ENCODE measurements at places on chromosomes 1 and 21.
A peak's percentile ranks its signal among the peaks of the same experiment; 100 is the strongest.

DNA sequence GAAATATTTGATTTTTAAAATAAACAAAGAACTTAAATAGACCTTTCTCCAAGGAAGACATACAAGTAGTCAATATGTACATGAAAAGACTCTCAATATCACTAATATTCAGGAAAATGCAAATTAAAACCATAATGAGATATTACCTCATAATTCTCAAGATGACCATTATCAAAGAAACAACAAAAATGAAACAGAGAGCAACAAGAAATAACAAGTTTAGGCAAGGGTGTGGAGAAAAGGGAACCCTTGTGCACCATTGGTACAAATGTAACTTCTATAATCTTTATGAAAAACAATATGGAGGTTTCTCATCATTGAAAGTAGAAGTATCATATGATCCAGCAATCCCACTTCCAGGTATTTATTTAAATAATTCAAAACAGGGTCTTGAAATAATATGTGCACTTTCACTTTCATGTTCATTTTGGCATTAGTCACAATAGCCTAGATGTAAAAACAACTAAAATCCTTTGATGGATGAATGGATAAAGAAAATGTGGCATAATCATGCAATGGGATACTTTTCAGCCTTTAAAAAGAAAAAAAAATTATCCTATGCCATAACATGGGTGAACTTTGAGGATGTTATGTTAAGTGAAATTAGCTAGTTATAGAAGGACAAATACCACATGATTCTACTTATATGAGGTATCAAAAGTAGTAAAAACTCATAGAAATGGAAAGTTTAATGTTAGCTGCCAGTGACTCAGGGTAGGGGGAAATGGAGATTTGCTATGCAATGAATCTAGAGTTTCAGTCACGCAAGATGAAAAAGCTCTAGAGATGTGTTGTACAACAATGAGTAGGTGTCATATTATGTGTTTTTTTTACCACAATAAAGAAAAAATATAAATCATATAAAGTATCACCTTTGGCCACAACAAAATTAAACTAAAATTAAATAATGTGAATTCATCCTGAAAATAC, 114.5 kb upstream of the LYPLAL1 start:
- no peak overlapping the region for H3K27ac ChIP-seq
- H3K27me3 ChIP-seq = no peaks in the 10 kb centered on the region
- no peak for DNase-seq

GRCh38 chr1:180229483-180230415, at the start of gene LHX4:
LHX4 (plus strand) TSS chr1:180230264; CDS start chr1:180230530, 266 bp downstream.
- no peaks in the 10 kb centered on the region for H3K36me3 ChIP-seq
- H3K4me1 ChIP-seq = peaks cover 43% of the 10 kb centered on the region
- peak within 1 kb of the TSS; percentile 70 for H3K4me3 ChIP-seq
- no peak within 1 kb of the TSS for H3K27ac ChIP-seq
- no peak for DNase-seq

DNA sequence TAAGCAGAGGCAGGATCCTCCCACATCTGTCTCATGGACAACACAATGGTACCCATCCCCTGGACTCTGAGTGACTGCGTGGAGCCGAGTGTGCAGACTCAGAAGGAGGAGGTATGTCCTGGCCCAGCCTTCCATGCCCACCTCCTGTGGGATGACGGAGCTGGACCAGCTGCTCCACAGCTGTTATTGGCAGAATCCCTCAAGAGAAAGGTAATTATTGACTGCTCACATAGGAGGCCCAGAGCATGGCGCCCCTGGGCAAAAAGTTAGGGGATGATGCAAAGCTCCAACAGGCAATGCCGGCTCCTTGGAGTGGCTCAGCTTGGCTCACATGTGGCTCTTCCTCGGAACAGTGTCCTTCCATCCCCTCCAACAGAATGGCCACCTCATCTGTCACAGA, 12.2 kb upstream of the ACTRT2 start:
- no peaks in the 10 kb centered on the region for H3K36me3 ChIP-seq
- no peaks in the 10 kb centered on the region for H3K4me1 ChIP-seq
- H3K27ac ChIP-seq = no peak overlapping the region
- no peak overlapping the region for H3K4me3 ChIP-seq
- DNase-seq = no peak

DNA sequence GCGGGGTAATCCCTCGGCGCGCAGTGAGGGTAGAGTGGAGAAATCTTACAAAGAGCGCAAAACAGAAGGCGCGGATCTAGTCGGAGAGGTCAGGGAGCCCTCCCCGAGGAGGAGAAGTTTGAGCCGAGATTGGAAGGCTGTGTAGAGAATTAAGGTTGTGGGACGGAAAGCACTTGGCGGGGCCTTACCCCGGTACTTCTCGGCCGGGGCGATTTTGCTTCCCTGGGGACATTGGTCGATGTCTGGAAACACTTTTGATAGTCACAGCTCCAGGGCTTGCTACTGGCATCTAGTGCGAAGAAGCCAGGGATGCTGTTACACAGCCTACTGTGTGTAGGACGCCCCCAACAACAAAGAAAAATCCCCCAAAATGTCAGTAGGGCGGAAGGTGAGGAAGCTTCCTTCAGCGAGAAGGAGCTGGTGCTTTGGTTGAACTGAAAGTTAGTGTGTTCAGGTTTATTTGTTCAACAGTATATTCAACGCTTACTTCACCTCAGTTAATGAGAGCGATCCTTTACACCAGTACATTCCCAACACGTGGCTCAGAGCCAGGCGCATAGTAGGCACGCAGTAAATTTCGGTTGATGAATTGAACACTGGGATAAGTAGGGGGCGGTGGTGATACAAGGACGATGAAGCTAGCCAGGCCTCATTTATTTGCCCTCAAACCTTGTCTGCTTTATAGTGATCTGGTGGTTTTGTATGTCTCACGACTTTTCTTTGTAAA, 807 bp downstream of the CEP85 start:
- H3K4me3 ChIP-seq = peak overlapping the region; percentile 76
- H3K27ac ChIP-seq = peak overlapping the region; percentile 82
- no peaks in the 10 kb centered on the region for H3K36me3 ChIP-seq
- H3K4me1 ChIP-seq = peaks cover 36% of the 10 kb centered on the region

DNA sequence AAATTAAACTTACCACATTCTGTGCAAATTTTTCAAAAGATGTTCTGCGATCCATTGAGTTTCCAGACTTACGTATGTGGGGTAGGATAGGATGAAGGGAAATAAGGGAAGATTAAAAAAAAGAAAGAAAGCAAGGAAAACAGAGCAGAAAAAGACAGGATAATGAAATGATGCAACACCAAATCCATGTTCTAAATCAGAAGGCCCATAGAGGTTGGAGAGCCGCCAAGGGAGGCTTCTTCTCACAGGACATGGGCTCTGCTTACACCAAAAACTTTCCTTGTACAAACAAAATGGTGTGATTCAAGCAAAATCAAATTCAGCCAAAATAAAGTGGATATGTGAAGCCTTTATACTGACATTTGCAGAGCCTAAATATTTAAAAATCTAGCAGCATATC, 189.5 kb upstream of the GREM2 start:
- no peak overlapping the region for H3K27ac ChIP-seq
- no peaks in the 10 kb centered on the region for H3K27me3 ChIP-seq
- H3K36me3 ChIP-seq = no peaks in the 10 kb centered on the region
- DNase-seq = no peak
- H3K4me3 ChIP-seq = no peak overlapping the region

DNA sequence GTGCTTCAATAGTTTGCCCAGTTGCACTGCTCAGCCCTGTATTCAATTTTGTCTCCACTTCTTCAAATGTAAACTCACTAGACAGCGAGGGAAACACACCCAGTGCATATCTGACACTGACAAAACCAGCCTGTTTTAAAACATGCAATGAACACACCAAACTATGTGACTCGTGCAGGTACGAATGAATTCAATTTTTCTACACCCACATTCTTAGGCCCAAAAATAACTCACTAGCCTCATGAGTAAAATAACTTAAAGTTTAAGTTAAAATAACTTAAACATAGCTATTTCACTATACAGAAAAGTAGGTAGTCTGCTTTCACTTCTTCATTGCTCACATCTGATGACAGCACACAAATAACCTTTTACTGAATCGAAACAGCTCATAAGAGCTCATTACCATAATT, 21.1 kb downstream of the TTC13 start:
- no peak overlapping the region for H3K4me3 ChIP-seq
- H3K4me1 ChIP-seq = no peaks in the 10 kb centered on the region
- no peak overlapping the region for H3K27ac ChIP-seq
- no peak for DNase-seq

GRCh38 chr1:202145068-202145743, 669 bp upstream of the ARL8A start:
- H3K36me3 ChIP-seq = peaks cover 11% of the 10 kb centered on the region
- H3K4me1 ChIP-seq = peaks cover 5% of the 10 kb centered on the region
- H3K27me3 ChIP-seq = no peaks in the 10 kb centered on the region
- peak overlapping the region; percentile 62 for H3K4me3 ChIP-seq

- DNase-seq = no peak
- H3K27me3 ChIP-seq = no peaks in the 10 kb centered on the region
- H3K36me3 ChIP-seq = no peaks in the 10 kb centered on the region
- no peak overlapping the region for H3K4me3 ChIP-seq
These were observed 329.4 kb upstream of the ESRRG start for GRCh38 chr1:217052626-217053025.

GRCh38 chr1:230320804-230321203, 105.3 kb downstream of the PGBD5 start:
- no peaks in the 10 kb centered on the region for H3K36me3 ChIP-seq
- no peaks in the 10 kb centered on the region for H3K4me1 ChIP-seq
- peaks cover 16% of the 10 kb centered on the region for H3K27me3 ChIP-seq
- DNase-seq = no peak
- H3K27ac ChIP-seq = no peak overlapping the region
- no peak overlapping the region for H3K4me3 ChIP-seq

DNA sequence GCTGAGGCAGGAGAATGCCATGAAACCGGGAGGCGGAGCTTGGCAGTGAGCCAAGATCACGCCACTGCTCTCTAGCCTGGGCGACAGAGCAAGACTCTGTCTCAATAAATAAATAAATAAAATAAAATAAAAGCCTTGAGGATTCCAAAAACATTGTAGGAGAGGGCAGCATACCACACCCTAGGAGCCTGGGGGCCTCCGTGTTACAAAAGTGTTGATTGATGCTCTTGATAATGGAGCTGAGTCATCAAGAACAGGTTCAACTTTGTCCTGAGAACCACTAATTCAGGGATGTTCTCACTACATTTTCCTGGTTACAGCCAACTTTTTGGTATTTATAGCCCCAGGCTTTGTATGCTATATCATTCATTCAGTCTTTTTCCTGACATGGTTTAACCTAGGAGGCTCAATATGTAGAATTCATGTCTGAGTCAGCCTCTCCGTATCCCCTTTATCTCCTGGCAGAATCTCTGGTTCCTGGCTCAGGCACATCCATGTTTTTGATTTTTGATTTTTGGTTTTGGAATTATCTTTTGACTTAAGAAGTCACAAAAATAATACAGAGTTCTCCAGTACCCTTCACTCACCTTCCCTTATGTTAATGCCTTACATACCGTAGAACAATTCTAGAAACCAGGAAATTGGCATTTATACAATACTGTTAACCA, 69.4 kb downstream of the LRRC8D start:
- H3K4me1 ChIP-seq = no peaks in the 10 kb centered on the region
- peak overlapping the region; percentile 34 for H3K27ac ChIP-seq
- H3K27me3 ChIP-seq = no peaks in the 10 kb centered on the region
- H3K4me3 ChIP-seq = no peak overlapping the region
- no peaks in the 10 kb centered on the region for H3K36me3 ChIP-seq

DNA sequence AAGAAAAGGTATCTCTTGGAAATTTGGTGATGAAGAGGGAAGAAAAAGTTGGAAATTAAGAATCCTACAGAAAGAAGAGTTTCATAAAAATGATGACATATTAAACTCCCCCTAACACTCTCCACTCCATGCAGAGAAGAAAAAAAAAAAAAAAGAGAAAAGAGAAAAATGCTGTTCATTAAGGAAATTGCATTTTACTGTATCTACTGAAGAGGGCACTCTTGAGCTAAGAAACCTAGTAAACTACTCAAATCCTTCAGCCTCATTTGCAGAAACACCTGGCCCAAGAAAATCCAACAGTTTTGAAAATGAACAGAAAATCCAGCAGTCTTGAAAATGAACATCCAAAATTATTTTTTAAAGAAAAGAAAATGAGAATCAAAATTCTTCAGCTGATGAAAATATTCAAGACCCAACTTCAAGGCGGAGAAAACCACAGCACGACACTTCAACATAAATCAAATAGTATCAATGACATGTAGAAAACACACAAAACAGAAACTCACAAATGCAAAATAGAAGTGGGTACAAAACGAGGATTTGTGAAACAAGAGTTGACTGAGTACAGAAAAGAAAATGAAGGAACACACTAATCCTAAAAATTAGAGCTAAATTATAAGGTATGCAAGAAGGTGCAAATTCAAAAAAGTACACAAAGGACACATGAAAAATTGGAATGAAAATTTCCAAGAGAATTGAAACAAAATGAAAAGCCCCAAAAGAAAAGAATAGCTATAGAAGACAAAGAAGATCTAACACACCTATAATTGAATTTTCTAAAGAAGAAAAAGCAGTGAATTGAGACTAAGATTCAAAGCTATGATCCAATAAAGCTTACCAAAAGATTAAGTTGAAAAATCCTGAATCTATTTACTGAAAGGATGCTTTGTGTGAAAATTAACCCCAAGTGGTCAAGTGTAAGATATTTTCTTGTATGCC, 73.2 kb upstream of the DNAJC6 start:
- no peaks in the 10 kb centered on the region for H3K4me1 ChIP-seq
- no peaks in the 10 kb centered on the region for H3K36me3 ChIP-seq
- no peaks in the 10 kb centered on the region for H3K27me3 ChIP-seq
- DNase-seq = no peak

DNA sequence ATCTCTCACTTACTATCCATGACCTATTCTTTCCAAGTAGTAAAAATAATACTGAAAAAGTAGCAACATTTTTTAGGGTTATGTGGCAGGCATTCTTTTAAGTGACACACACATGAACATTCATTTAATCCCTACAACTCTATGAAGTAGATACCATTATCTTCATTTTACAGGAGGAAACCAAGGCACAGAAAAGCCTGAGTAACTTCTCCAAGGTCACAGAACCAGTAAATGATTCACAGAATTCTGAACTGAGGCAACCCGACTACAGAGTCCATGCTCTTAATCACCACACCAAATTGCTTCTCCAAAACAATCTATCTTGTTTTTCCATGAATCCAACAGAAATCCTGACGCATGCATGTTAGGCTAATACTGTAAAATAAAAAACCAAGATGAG, 17.5 kb downstream of the FUBP1 start:
- H3K4me1 ChIP-seq = no peaks in the 10 kb centered on the region
- no peak overlapping the region for H3K4me3 ChIP-seq
- no peak for DNase-seq

GRCh38 chr1:198330982-198331615, 174.3 kb downstream of the NEK7 start:
- H3K4me3 ChIP-seq = no peak overlapping the region
- no peaks in the 10 kb centered on the region for H3K4me1 ChIP-seq
- DNase-seq = no peak
- no peaks in the 10 kb centered on the region for H3K27me3 ChIP-seq
- no peaks in the 10 kb centered on the region for H3K36me3 ChIP-seq
- no peak overlapping the region for H3K27ac ChIP-seq

GRCh38 chr1:213973129-213973528, 14.6 kb upstream of the PROX1 start:
- no peaks in the 10 kb centered on the region for H3K4me1 ChIP-seq
- no peak overlapping the region for H3K27ac ChIP-seq
- H3K4me3 ChIP-seq = no peak overlapping the region
- peaks cover 29% of the 10 kb centered on the region for H3K27me3 ChIP-seq
- H3K36me3 ChIP-seq = no peaks in the 10 kb centered on the region
